ENCODE measurements at places on chromosomes 13 and 19.
A peak's percentile ranks its signal among the peaks of the same experiment; 100 is the strongest.

DNA sequence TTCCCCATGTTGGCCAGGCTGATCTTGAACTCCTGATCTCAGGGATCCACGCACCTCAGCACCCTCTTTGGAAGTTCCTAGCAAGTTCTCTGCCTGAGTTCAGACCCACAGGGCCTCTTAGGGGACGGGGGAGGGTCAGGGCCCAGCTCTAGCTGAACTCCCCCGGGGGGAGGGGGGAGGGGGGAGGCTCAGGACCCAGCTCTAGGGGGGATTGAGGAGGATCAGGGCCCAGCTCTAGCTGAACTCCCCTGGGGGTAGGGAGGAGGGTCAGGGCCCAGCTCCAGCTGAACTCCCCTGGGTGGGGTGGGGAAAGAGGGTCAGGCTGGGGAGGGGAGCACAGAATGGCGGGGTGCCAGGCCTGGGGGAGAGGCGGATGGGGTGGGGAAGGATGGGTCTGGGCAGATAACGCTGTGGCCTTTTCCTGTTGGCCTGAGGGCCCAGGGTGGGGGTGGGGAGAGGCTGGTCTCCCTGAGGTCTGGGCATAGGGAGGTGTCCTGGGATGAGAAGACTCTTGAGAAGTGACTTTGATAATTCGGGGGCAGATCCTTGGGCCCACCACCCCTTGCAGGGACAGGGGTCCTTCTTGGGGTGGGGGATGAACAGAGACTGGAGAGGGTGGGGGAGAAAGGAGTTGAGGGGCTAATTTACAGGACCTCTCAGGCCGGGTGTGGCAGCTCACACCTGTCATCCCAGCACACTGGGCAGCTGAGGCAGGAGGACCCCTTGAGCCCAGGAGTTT lies 5.5 kb upstream of the PTBP1 start:
- H3K4me3 ChIP-seq: no peak overlapping the region
- DNase-seq: no peak
- no peaks in the 10 kb centered on the region for H3K27me3 ChIP-seq
- no peak overlapping the region for H3K27ac ChIP-seq

DNA sequence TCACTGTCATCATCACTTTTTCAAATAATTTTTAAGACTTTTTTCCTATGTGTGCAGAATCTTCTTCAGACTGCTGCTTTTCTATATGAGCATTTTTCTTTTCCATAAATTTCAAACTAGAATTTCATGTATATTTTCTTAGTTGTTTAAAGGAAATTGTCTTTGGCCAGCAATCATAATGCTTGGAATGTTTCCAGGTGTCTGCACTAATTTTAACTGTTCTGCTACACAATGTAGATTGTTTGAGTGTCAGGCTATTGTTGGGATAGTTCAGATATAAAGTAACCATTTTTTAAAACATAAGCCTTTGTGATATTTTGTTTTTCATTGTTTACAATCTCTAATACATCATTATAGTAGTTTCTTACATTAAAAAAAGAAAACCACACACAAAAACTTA lies 1418.5 kb downstream of the EFNB2 start:
- H3K36me3 ChIP-seq: no peaks in the 10 kb centered on the region
- H3K4me1 ChIP-seq: no peaks in the 10 kb centered on the region

GRCh38 chr19:49272204-49272603 lies 52.8 kb downstream of the SLC6A16 start:
- no peak overlapping the region for H3K27ac ChIP-seq
- peaks cover 27% of the 10 kb centered on the region for H3K27me3 ChIP-seq
- no peaks in the 10 kb centered on the region for H3K4me1 ChIP-seq
- H3K4me3 ChIP-seq: no peak overlapping the region

DNA sequence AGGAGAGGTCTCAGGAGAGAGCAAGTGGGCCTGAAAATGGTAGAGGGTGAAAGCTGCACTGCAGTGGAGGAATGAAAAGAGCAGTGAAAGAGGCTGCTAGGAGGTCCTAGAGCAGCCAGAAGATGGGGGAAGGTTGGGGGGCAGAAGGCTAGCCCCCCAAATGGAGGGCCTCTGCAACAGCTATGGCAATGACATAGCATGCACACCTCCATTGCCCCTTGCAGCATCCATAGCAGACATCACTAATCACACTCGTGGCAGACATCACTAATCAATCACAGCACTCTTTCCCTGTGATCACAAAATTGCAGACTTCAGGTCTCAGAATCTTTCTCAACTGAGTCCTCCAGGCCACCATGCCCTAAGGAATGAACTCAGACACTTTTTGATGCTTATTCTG lies 21.9 kb downstream of the CCL25 start:
- peaks cover 6% of the 10 kb centered on the region for H3K27me3 ChIP-seq
- no peak for DNase-seq
- H3K4me1 ChIP-seq: peaks cover 9% of the 10 kb centered on the region
- no peak overlapping the region for H3K27ac ChIP-seq

- DNase-seq: no peak
- H3K27ac ChIP-seq: no peak overlapping the region
- no peaks in the 10 kb centered on the region for H3K36me3 ChIP-seq
Observed at GRCh38 chr13:23003446-23003845, 177.3 kb upstream of the SGCG start.

DNA sequence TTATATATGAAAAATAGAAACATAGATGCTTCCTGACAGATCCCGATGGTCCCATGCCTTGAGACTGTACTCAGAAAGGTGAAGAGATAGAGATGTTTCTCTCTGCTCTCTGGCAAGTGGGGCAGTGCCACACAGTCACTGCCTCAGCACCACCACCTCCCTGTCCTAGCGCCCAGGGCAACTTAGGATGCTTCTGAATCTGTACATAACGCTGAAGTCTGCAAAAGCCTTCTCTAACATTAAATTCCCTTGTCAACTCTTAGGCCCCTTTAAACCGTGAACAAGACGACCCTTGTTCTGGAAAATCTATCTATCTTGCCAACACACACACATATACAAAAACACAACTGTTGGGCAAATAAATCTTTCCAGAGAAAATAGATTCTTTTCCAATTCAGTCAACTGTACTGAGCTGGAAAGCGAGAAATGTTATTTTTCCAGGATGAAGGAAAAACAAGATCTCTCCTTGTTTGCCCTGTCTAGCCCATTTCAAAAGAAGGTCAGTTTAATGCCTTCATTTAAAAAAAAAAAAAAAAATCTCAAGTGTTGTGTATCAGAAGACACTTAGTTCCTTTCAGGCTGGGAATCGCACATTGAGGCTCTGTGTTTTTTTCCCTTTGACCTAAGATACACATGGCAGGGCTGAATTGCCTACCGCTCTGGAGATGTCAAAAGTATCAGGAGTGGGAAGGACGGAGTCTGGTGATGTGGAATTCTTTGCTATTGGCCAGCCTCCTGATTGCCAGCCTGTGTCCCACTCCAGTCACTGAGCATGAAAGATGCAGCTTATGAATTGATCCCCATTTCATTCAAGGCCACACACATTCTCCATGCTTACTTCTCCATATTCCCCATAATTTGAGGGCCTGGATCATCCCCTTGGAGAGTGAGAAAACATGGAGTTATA lies 241.4 kb downstream of the LACC1 start:
- H3K27me3 ChIP-seq: no peaks in the 10 kb centered on the region
- no peak overlapping the region for H3K27ac ChIP-seq
- peaks cover 22% of the 10 kb centered on the region for H3K4me1 ChIP-seq
- no peak for DNase-seq
- no peaks in the 10 kb centered on the region for H3K36me3 ChIP-seq

DNA sequence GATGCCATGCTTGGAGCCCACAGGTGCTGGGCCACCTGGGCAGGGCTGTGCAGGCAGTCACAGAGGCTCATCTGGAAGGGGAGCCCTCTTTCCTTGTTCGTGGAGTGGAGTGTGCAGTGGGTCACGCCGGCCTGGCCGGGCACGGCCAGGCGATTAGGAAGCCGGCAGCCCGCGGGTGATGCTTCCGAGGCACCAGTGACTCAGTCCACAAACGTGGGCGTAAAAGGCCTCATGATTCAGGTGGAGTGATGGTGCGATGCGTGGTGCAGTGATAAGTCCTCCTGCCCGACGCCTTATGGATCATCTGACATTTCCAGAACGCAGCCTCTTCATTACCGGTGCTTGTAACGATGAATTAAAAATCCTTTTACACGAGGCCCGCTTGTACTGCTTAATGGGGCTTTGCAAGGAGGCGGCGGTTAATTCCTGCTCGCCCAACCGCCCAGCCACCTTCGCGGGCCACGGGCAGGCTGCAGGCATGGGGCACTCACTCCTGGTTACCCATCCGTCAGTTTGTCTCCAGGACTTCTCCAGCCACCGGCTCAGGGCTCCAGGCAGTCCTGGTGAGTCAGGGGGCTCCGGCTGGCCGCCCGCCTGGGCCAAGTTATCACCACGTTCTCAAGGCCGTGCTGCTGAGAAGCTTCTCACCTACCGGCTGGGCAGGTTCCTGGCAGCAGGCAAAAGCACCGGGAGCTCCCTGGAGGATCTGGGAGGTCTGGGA lies 172.4 kb downstream of the KDM4B start:
- no peak for DNase-seq
- H3K27me3 ChIP-seq: no peaks in the 10 kb centered on the region
- H3K4me3 ChIP-seq: no peak overlapping the region
- H3K4me1 ChIP-seq: peaks cover 26% of the 10 kb centered on the region
- H3K36me3 ChIP-seq: peaks cover 38% of the 10 kb centered on the region
- H3K27ac ChIP-seq: no peak overlapping the region

- peaks cover 6% of the 10 kb centered on the region for H3K4me1 ChIP-seq
- peaks cover 100% of the 10 kb centered on the region for H3K36me3 ChIP-seq
- H3K27ac ChIP-seq: peak overlapping the region; percentile 98
- H3K27me3 ChIP-seq: no peaks in the 10 kb centered on the region
Observed at GRCh38 chr19:14402332-14403144, 16.6 kb downstream of the DDX39A start.

- DNase-seq: no peak
- no peaks in the 10 kb centered on the region for H3K36me3 ChIP-seq
- no peak overlapping the region for H3K27ac ChIP-seq
- H3K4me3 ChIP-seq: no peak overlapping the region
- H3K4me1 ChIP-seq: no peaks in the 10 kb centered on the region
Observed at GRCh38 chr13:59236309-59236919, 927.3 kb downstream of the DIAPH3 start.

GRCh38 chr13:106233134-106233735 lies 302.2 kb downstream of the EFNB2 start:
- no peaks in the 10 kb centered on the region for H3K4me1 ChIP-seq
- no peaks in the 10 kb centered on the region for H3K27me3 ChIP-seq
- H3K4me3 ChIP-seq: no peak overlapping the region
- no peak overlapping the region for H3K27ac ChIP-seq
- no peaks in the 10 kb centered on the region for H3K36me3 ChIP-seq
- DNase-seq: no peak

GRCh38 chr13:76904507-76904906 lies 18.3 kb upstream of the KCTD12 start:
- no peak overlapping the region for H3K4me3 ChIP-seq
- no peak for DNase-seq
- H3K4me1 ChIP-seq: no peaks in the 10 kb centered on the region

GRCh38 chr19:7428651-7429113 lies 60.2 kb downstream of the PEX11G start:
- H3K4me1 ChIP-seq: peaks cover 22% of the 10 kb centered on the region
- H3K36me3 ChIP-seq: peaks cover 86% of the 10 kb centered on the region
- H3K27ac ChIP-seq: peak overlapping the region; percentile 90
- no peaks in the 10 kb centered on the region for H3K27me3 ChIP-seq

DNA sequence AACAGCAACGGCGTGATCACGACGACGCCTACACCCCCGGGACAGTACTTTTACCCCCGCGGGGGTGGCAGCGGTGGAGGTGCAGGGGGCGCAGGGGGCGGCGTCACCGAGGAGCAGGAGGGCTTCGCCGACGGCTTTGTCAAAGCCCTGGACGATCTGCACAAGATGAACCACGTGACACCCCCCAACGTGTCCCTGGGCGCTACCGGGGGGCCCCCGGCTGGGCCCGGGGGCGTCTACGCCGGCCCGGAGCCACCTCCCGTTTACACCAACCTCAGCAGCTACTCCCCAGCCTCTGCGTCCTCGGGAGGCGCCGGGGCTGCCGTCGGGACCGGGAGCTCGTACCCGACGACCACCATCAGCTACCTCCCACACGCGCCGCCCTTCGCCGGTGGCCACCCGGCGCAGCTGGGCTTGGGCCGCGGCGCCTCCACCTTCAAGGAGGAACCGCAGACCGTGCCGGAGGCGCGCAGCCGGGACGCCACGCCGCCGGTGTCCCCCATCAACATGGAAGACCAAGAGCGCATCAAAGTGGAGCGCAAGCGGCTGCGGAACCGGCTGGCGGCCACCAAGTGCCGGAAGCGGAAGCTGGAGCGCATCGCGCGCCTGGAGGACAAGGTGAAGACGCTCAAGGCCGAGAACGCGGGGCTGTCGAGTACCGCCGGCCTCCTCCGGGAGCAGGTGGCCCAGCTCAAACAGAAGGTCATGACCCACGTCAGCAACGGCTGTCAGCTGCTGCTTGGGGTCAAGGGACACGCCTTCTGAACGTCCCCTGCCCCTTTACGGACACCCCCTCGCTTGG lies 966 bp downstream of the JUNB start:
- H3K27me3 ChIP-seq: no peaks in the 10 kb centered on the region
- H3K36me3 ChIP-seq: peaks cover 72% of the 10 kb centered on the region
- H3K27ac ChIP-seq: peak overlapping the region; percentile 98

DNA sequence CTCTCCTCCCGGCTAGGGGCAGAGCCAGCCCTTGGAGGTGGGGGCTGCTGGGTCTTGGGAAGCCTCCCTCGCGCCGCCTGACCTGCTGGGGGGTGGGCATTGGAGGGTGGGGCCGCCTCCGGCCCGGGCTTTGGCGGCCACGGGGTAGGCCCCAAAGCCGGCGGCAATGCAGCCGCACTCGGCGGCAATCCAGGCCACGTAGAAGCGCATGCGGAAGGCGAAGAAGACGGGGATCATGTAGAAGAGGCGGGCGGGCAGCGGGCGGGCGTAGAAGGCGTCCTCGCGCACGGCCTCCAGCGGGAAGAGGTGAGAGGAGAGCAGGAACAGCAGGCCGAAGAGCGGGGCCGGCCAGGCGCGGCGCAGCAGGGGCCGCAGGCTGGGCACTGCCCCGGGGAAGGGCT lies 7.7 kb upstream of the TMC4 start:
- H3K36me3 ChIP-seq: peaks cover 8% of the 10 kb centered on the region
- no peak for DNase-seq
- no peaks in the 10 kb centered on the region for H3K4me1 ChIP-seq

- H3K4me3 ChIP-seq: no peak overlapping the region
Observed at GRCh38 chr19:33393286-33394005, 19.9 kb downstream of the CEBPG start.

DNA sequence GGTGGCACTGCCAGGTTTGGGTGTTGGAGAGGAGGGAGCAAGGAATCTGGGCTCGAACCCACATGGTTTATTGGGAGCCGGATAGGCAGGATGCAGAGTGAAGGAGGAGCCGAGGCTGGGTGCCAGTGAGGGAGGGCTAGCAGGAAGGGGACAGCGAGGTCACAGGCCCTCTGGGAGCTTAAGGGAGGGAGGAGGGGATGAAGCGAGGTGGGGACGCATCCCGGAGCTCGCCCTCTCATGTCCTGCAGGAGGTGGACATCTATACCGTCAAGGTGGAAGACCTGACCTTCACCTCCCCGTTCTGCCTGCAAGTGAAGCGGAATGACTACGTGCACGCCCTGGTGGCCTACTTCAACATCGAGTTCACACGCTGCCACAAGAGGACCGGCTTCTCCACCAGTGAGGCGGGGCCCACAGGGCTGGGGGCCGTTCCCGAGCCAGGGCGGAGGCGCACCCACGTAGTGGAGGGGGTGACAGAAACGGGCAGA lies 3.5 kb upstream of the ADM5 start:
- no peak overlapping the region for H3K27ac ChIP-seq
- peaks cover 65% of the 10 kb centered on the region for H3K36me3 ChIP-seq
- no peak for DNase-seq
- peaks cover 9% of the 10 kb centered on the region for H3K4me1 ChIP-seq
- no peak overlapping the region for H3K4me3 ChIP-seq
- peaks cover 12% of the 10 kb centered on the region for H3K27me3 ChIP-seq

All from effector memory CD8-positive, alpha-beta T cell (primary cell).